ENCODE measurements at places on chromosomes 6 and 20. TPM values are rescaled to one million over a fixed set of nuclear protein-coding genes. Genes with fewer than 3 reads are reported as not detected.

DNA sequence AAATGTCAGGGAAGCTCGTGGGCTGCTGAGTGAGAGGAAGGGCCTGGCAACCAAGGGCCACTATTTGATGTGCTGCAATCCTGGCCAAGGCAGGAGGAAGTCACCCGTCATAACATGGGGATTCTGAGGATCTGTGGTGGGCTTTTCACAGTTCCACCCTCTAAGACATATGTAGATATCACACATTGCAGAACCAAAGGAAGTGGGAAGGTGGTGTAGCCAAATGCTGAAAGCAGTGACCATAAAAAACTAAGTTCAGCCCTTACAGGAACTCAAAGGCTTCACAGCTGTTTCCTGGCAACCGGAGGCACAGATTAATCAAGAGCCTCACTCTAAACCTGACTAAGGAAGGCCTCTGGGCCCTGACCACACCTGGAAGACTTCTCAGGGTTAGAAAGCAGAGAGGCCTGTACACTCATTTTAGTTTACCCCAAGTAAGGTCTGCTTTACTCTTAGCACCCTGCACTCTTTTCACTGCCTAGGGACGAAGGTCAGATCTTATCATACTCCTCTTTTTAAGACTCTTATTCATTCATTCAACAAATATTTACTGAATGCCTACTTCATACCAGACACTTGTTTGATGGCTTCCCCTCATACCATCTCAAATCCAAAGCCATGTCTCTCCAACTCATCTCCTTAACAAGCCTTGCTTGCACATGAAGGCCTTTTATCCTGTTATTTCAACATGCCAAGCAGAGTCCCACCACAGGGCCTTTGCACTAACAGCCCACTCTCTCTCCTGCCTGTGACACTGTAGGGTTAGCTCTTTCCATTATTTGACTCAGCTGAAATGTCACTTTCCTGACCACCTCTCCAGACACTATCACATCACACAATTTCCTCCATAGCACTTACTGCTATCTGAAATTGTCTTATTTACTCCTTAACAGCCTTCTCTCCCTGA lies 2.6 kb downstream of the UBE2V1 start:
- peak overlapping the region; percentile 21 for H3K4me3 ChIP-seq
- H3K36me3 ChIP-seq, result peaks cover 15% of the 10 kb centered on the region
- DNase-seq, result peak; percentile 21
- peak overlapping the region; percentile 91 for H3K27ac ChIP-seq
- peaks cover 24% of the 10 kb centered on the region for H3K27me3 ChIP-seq

GRCh38 chr6:135300576-135300975 lies 119.5 kb downstream of the MYB start:
- no peak overlapping the region for H3K27ac ChIP-seq
- no peak overlapping the region for H3K4me3 ChIP-seq
- no peak for DNase-seq
- peaks cover under 1% of the 10 kb centered on the region for H3K36me3 ChIP-seq
- H3K4me1 ChIP-seq, result peaks cover 21% of the 10 kb centered on the region
- H3K27me3 ChIP-seq, result no peaks in the 10 kb centered on the region

Gene HTR1E
- total RNA-seq, result not detected

Gene SIRPB1
- not detected for total RNA-seq

Gene SYCP2
- total RNA-seq, result 2.1 TPM

- no peaks in the 10 kb centered on the region for H3K4me1 ChIP-seq
- H3K27me3 ChIP-seq, result peaks cover 1% of the 10 kb centered on the region
- H3K27ac ChIP-seq, result no peak overlapping the region
- H3K36me3 ChIP-seq, result no peaks in the 10 kb centered on the region
Measured at GRCh38 chr6:68892452-68892851, 257.4 kb downstream of the ADGRB3 start.

- peaks cover 1% of the 10 kb centered on the region for H3K27me3 ChIP-seq
- peak; percentile 71 for DNase-seq
- H3K36me3 ChIP-seq, result no peaks in the 10 kb centered on the region
- peaks cover 67% of the 10 kb centered on the region for H3K4me1 ChIP-seq
- no peak overlapping the region for H3K4me3 ChIP-seq
Measured at GRCh38 chr6:142845624-142846458, 99.1 kb downstream of the HIVEP2 start.

GRCh38 chr6:106511288-106512047 lies 117.8 kb downstream of the RTN4IP1 start:
- H3K4me1 ChIP-seq, result peaks cover 14% of the 10 kb centered on the region
- H3K36me3 ChIP-seq, result peaks cover 4% of the 10 kb centered on the region
- peak overlapping the region; percentile 82 for H3K4me3 ChIP-seq
- peak; percentile 30 for DNase-seq
- H3K27ac ChIP-seq, result no peak overlapping the region
- peaks cover 5% of the 10 kb centered on the region for H3K27me3 ChIP-seq

DNA sequence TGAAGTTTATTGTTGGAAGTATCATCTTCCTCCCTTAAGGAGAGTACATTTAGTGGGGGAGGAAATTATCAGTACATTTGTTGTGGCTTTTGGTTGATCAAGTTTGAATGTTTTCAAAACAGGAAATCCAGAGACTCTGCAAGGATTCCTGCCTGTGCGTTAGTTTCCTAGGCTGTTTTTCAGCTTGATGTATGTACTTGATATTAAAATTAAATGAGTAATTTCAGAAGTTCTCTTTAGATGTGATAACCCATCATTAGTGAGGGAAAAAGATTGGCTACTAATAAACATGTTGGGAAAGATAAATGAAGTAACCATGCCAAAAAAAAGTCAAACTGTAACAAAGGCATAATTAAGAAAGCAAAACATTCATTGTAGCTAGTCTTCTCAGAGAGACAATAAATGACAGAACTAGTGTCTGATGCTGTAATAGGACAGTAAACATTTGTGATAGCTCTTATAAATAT lies 88.0 kb upstream of the TULP1 start:
- DNase-seq, result no peak
- H3K4me3 ChIP-seq, result no peak overlapping the region
- peak overlapping the region; percentile 10 for H3K27ac ChIP-seq
- H3K36me3 ChIP-seq, result no peaks in the 10 kb centered on the region
- peaks cover 20% of the 10 kb centered on the region for H3K4me1 ChIP-seq

Gene TRIM15
- not detected for total RNA-seq

- H3K4me3 ChIP-seq, result no peak overlapping the region
- no peaks in the 10 kb centered on the region for H3K36me3 ChIP-seq
- peaks cover 4% of the 10 kb centered on the region for H3K27me3 ChIP-seq
- no peak for DNase-seq
Measured at GRCh38 chr6:44024574-44025219, 102.6 kb downstream of the MRPL14 start.

DNA sequence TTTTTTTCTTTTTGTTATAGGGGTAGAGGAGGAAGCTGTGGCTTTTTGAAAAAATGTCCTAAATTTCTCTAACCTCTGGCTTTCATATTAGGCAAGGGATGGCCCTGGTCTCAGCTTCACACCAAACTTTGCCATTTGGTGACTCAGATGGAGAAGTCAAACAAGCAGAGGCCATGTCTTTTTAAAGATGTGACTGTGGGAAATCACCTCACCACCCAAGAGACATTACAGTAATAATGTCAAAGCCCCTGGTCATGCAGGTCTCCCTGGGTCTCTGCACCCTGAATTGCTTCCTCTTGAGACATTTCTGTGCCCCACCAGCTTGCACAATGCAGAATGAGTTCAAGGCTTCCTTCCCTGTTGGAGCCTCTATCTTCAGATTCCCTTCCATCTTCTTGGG lies 39.5 kb upstream of the ADGRF5 start:
- no peak overlapping the region for H3K27ac ChIP-seq
- H3K4me3 ChIP-seq, result no peak overlapping the region
- H3K36me3 ChIP-seq, result no peaks in the 10 kb centered on the region
- no peak for DNase-seq
- no peaks in the 10 kb centered on the region for H3K27me3 ChIP-seq
- H3K4me1 ChIP-seq, result peaks cover 26% of the 10 kb centered on the region

Gene HFE
- 1.2 TPM for total RNA-seq

Gene TSPO2
- not detected for total RNA-seq

Gene NFATC2
- 3.5 TPM for total RNA-seq

- DNase-seq, result no peak
- H3K27me3 ChIP-seq, result peaks cover 2% of the 10 kb centered on the region
- H3K36me3 ChIP-seq, result no peaks in the 10 kb centered on the region
- no peak overlapping the region for H3K27ac ChIP-seq
- no peaks in the 10 kb centered on the region for H3K4me1 ChIP-seq
- H3K4me3 ChIP-seq, result no peak overlapping the region
Measured at GRCh38 chr6:16626650-16627049, 134.6 kb downstream of the ATXN1 start.

DNA sequence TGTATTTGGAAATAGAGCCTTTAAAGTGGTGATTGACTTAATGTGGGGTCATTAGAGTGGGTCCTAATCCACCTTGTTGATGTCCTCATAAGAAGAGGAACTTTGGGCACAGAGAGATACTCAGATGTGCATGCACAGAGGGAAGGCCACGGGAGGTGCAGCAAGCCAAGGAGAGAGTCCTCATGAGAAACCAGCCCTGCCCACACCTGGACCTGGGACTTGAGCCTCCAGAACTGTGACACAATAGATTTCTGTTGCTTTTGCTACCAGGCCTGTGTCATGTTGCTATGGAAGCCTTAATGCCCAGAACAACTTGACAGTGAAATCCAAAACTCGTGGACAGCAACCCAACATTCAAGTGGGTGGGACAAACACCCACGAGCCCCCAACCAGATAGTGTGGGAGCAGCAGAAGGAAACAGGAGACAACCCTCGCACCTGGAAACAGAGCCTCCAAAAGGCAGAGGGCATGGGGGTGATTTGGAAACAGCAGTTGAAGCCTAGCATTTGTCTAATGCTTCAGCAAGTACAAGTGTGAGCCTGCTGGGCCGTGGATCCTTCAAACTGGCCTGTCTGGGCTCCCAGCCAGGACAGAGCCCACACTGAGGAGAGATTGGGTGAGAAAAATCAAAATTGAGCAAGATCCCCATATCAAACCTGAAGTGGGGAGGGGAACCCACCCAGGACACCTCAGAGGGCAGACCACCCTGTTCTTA lies 201.0 kb upstream of the CST7 start:
- no peaks in the 10 kb centered on the region for H3K4me1 ChIP-seq
- DNase-seq, result no peak
- H3K36me3 ChIP-seq, result no peaks in the 10 kb centered on the region

Gene REM1
- not detected for total RNA-seq

- H3K4me1 ChIP-seq, result peaks cover 3% of the 10 kb centered on the region
- DNase-seq, result no peak
- no peak overlapping the region for H3K4me3 ChIP-seq
- no peak overlapping the region for H3K27ac ChIP-seq
Measured at GRCh38 chr20:62607366-62608217, 34.7 kb upstream of the SLCO4A1 start.

- H3K4me3 ChIP-seq, result no peak overlapping the region
- no peak for DNase-seq
- H3K27ac ChIP-seq, result no peak overlapping the region
- no peaks in the 10 kb centered on the region for H3K4me1 ChIP-seq
- H3K36me3 ChIP-seq, result no peaks in the 10 kb centered on the region
- peaks cover 2% of the 10 kb centered on the region for H3K27me3 ChIP-seq
Measured at GRCh38 chr6:54992789-54993188, 146.2 kb downstream of the FAM83B start.

DNA sequence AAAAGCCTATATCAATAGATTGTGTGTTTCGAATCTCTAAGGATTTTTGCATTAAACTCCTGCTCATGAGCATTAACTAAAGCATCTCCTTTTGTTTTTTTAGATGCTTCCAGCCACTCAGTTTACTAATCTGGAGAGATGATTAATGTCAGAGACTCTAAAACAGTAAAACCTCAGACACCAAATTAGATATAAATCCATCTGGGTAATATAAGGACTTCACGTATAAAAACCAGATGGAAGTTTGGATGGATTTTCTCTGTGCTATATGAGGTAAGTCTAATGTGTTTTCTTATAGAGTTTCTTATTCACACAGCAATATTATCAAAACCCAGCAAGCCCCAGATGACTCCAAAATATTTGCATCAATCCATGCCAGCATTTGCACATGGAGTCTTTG lies 137.2 kb downstream of the SYNE1 start:
- H3K27ac ChIP-seq, result no peak overlapping the region
- H3K4me1 ChIP-seq, result no peaks in the 10 kb centered on the region
- no peak overlapping the region for H3K4me3 ChIP-seq

Gene LY86
- total RNA-seq, result not detected

DNA sequence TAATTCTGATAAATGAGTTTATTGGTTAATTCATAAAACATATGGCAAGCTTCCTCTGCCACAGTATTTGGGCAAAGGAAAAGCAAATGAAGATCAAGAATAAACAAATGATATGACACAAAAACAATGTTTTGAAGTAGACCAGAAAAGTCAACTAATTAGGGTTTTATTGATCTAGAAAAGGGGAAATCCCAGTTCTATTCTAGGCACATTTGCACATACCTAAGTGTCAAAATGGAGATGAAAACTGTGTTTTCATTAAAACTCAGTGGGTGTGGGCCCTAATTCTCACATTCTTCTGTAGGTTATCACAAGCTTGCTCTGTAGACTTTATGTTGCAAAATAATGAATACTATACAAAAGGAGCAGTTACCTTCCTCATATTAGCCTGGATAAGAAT lies 69.0 kb upstream of the TENT5A start:
- H3K4me1 ChIP-seq, result no peaks in the 10 kb centered on the region
- H3K4me3 ChIP-seq, result no peak overlapping the region
- DNase-seq, result no peak
- no peak overlapping the region for H3K27ac ChIP-seq
- peaks cover 2% of the 10 kb centered on the region for H3K27me3 ChIP-seq

Gene OPRL1
- total RNA-seq, result 10.2 TPM

- H3K27ac ChIP-seq, result no peak overlapping the region
- H3K4me3 ChIP-seq, result no peak overlapping the region
- peaks cover 14% of the 10 kb centered on the region for H3K4me1 ChIP-seq
- DNase-seq, result no peak
- peaks cover 4% of the 10 kb centered on the region for H3K36me3 ChIP-seq
- H3K27me3 ChIP-seq, result peaks cover 3% of the 10 kb centered on the region
Measured at GRCh38 chr6:106508834-106509233, 120.5 kb downstream of the RTN4IP1 start.

Gene CAGE1
- not detected for total RNA-seq

Gene LRRC73
- 0.28 TPM for total RNA-seq

GRCh38 chr6:127775371-127775770 lies 125.5 kb downstream of the THEMIS start:
- DNase-seq, result no peak
- no peak overlapping the region for H3K4me3 ChIP-seq
- no peak overlapping the region for H3K27ac ChIP-seq
- no peaks in the 10 kb centered on the region for H3K27me3 ChIP-seq
- H3K36me3 ChIP-seq, result no peaks in the 10 kb centered on the region
- H3K4me1 ChIP-seq, result peaks cover 2% of the 10 kb centered on the region

Gene NRSN1
- total RNA-seq, result not detected

Gene TMEM74B
- 35.4 TPM for total RNA-seq

Gene XKR7
- total RNA-seq, result 0.23 TPM

GRCh38 chr6:161922631-161923119 lies 648.8 kb upstream of the AGPAT4 start:
- H3K4me3 ChIP-seq, result no peak overlapping the region
- H3K27ac ChIP-seq, result no peak overlapping the region
- peak; percentile 59 for DNase-seq
- H3K27me3 ChIP-seq, result peaks cover 2% of the 10 kb centered on the region
- H3K36me3 ChIP-seq, result no peaks in the 10 kb centered on the region

Gene SHLD1
- 7.1 TPM for total RNA-seq
